ENCODE measurements at places on chromosomes 2 and 18.

DNA sequence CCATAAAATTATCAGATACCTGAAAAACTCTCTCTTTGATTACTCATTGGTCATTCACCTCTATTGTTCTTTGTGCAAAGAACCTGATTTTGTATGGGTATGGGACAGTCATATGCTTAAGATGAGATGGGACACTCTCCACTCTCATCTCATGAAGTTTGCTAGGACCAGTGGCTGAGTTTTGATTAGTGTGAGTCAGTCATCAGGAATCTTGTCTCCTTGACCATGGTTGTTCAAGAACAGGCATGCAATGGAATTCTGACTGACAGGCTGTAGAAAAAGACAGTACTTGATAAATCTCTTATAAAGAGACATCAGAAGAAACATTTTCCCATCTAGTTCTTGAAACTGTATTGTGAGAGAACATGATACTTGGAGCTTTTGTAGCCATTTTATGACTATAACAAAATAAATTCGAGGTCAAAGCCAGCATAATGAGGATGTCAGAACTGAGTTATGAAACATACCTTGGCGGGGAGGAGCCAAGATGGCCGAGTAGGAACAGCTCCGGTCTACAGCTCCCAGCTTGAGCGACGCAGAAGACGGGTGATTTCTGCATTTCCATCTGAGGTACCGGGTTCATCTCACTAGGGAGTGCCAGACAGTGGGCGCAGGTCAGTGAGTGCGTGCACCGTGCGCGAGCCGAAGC is 367.0 kb downstream of the NR4A2 start:
- no peak for DNase-seq

DNA sequence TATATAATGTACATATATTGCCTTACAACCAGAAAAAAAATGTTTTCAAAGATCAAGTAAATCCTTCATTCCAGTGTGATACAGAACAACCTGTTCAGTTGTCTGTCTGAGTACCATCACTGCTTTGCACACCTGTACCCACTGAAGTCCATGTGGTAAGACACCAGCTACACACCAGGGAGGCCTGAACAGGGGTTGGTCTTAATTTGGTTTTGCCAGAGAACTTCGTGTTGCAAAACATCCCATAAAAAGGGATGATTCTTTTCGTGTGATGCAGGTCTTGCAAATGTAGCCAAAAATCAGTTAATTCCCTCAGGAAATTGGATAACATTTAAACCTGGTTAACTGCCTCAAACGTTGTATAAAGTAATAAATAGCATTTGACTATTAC is 73.7 kb upstream of the SLC1A4 start:
- DNase-seq, result no peak

DNA sequence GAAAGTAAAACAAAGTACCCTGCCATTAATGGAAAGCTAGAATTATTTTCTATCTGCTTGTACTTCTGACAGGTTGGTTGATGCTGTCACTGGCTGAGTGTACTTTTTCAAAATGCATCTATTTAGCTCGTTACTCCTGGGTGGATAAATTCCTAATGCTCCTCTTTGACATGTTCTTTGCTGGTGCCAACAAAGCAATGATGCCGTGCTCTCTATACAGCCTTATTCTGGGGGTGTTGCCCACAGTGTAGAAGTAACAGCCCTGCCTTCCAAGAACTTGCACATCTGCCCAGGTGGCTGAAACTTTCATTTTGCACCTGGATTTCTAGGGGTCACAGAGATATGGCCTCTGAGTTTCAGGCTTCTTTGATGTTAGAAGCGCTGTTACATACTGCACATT is 132.4 kb downstream of the SLC4A3 start:
- DNase-seq, result no peak

GRCh38 chr2:229454934-229455631 is 184.0 kb upstream of the PID1 start:
- no peak for DNase-seq

DNA sequence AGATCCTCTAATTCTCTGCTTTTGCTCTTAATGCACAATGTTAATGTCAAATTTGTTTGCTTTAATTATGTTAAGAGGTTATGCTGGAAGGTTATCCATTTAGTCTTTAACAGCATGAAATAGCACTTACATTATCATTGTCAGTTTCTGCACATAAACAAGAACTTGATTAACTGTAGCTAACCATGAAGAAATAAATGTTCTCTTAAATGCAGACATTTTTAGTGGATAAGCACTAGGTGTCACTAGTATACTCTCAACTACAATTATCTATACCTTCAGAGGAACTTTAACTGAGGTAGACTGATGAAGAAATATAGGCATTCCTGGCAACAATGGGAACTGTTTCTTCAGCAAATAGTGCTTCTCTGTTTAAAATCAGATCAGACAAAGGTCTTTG is 178.8 kb upstream of the CHST9 start:
- DNase-seq, result no peak

DNA sequence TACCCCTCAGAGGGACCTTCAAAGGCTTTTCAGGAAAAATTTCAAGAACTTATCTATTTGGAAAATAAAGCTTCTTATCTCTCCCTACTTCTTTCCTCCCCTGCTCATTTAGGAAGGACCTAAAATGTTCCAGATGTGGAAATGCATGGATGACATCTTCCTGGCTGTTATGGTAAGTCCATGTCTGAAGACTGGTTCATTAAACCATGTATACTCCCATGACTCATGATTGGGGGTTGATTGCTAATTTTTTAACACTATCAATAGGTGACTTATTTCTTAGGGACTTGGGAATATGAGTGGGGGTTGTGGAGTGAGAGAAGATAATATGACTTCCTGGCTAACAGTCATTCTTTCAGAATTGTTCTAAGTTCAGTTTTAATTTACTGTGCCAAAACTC is 104.0 kb upstream of the PARD3B start:
- no peak for DNase-seq

DNA sequence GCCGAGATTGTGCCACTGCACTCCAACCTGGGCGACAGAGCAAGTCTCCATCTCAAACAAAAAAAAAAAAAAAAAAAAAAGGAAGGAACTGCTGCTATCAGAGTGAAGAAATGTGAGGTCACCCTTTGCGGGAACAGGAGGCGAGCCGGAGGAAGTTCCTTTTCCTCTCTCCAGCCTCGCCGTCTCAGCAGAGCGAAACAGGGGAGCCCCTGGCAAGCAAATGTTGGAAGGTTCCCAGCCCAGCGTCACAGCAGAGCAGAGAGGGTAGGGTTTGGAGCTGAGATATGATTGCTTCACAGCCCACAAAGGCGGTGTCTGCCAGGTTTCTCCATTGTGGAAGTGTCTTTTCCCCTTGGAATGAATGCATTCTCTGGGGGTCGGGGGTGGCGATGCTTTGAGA is 28.5 kb downstream of the SLC20A1 start:
- DNase-seq, result no peak

DNA sequence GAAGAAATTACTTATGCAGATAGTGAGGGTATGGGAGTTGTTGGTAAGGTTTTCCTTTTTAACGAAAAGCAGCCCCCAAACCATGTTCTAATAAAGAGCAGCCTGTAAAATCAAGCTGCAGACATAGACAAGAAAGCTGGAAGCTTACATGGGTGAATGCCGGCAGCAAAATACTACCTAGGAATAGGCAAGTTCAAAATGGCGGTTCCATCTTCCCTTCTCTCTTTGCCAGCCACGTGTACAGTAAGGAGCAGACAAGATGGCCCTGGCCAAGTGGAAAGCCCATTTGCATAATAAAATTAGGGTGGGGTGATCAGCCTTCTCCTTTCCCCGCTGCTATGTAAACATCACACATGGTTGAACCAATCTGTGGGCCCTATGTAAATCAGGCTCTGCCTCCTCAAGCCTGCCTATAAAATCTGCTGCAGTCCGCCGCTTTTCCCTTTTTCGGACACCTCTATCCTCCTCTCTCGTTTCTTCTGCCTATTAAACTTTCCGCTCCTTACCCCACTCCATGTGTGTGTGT is 155.0 kb downstream of the ZBTB7C start:
- no peak for DNase-seq

- no peak for DNase-seq
Observed at GRCh38 chr18:26639149-26639548, 90.8 kb upstream of the KCTD1 start.

DNA sequence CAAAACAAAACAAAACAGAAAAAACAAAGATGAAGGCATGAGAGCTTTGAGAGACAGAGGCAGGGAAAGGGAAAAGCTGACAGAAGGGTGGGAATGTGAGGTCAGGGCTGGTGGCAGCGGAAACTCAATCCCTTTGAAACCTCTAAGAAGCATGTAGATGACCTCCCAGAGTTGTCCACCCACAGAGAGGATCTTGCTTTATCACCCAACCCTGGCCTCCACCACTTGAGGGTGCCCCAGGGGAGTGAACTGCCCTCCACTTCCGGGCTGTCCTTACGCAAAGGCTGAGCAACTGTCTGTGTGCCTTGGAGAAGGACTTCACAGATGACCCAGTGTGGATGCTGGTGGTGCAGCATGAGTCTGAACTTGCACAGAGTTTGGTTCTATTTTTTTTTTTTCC is 26.7 kb downstream of the PDCL3 start:
- no peak for DNase-seq

- DNase-seq, result no peak
Observed at GRCh38 chr2:72182547-72182946, 34.9 kb upstream of the CYP26B1 start.

DNA sequence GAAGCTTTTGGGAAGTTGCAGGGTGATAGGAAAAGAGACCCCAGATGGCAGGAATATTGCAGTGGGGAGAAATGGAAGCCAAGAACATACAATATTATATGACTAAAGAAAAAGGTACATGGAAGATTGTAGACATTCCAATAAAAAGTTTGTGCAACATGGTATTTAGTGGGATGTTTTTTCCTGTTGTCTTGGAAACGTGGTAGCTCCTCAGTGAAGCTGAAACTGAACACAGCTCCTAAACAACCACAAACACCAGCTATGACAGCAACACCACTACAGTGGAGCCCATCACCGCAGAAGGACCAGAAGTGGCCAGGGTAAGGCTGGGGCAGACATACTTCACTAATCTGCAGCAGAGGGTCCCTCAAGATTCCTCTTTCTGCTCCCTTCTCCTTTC is 246.8 kb downstream of the CDH20 start:
- no peak for DNase-seq

DNA sequence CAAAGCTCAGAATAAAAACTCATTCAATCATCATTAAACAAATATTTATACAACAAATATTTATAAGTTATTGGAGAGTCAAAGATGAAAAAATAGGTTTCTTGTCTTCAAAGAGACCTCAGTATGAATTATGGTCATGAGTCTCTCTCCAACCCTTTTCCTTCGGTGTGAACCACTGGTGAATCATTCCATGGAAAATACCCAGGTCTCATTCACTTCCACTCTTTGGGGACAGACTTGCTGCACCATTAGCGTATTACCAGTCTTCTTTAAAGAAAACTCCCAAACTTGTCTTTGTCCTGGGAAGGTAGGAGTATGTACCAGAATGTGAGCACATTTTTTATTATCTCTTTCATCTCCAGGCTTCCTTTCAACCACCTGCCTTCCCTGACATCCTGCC is 257.4 kb upstream of the RBMS1 start:
- DNase-seq, result no peak

GRCh38 chr2:20635113-20635510 is 15.8 kb downstream of the HS1BP3 start:
- DNase-seq, result no peak

GRCh38 chr2:63192169-63192888 is 141.7 kb downstream of the OTX1 start:
- DNase-seq, result no peak

- DNase-seq, result no peak
Observed at GRCh38 chr2:37091873-37092272, 7.6 kb downstream of the GPATCH11 start.

- DNase-seq, result peak; percentile 53
Observed at GRCh38 chr18:12308386-12309100, 502 bp downstream of the TUBB6 start.

DNA sequence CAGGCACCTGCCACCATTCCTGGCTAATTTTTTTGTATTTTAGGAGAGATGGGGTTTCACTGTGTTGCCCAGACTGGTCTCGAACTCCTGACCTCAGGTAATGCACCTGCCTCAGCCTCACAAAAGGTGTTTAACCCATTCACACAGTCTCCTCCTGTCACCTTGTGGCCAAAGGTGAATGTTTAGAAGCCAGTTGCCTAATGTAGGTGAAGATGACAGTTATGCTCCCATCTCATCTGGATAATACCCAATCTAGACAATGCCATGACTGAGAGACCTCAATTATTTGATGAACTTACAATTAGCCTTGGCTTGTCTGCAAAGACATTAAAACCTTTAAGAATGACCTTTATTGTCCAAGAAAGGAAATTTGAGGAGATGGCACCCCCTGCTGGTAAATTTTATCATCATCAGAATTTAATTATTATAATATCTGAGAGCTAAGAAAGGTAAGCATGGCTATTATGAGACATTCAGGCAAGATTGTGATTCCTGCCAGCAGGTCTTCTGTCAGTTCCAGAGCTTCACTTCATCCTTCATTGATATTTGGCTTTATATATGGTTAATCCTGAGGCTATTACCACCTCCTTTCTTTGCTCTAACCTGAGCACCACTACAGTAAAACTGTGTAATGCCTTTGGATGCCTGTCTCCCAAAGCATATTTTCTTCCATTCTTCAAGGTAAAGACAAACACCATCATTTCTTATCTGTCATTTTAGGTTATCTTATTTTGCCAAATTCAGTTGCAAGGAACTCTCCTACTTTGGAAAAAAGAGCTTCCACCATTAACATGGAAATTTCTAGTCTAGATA is 117.6 kb downstream of the FAM124B start:
- DNase-seq, result no peak

- no peak for DNase-seq
Observed at GRCh38 chr18:8357320-8357719, 251.9 kb upstream of the RAB12 start.

GRCh38 chr2:157874997-157875640 is 1.0 kb downstream of the ACVR1 start:
- no peak for DNase-seq

DNA sequence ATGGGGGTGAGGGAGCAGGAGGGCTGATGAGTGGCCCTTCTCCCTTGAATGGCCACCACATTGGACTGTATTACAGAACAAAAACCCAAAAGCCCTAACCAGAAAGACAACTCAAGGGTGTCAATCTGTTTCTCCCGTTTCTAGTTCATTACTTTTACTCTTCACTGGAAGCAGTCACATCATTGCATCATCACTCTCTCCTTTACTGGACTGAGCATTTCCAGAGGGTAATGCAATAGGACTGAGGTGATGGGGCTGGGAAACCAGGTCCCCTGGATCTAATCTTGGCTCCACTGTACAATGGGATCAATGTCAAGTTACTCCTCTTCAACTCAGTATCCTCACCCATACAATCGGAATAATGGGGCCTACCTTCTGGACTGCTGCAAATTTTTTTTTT is 56.1 kb downstream of the BCL2 start:
- DNase-seq, result no peak

GRCh38 chr2:182228073-182228473 is 198.8 kb downstream of the PDE1A start:
- DNase-seq, result no peak

- DNase-seq, result no peak
Observed at GRCh38 chr2:98463081-98463481, 18.4 kb downstream of the INPP4A start.

- no peak for DNase-seq
Observed at GRCh38 chr2:29703336-29703735, 218.1 kb downstream of the ALK start.
